ENCODE measurements at places on chromosomes 12 and 14.

GRCh38 chr14:71141701-71142374 is 234.6 kb downstream of the PCNX1 start:
- no peak for DNase-seq

- DNase-seq = no peak
Measured at GRCh38 chr14:104930526-104931303, 6.0 kb downstream of the PLD4 start.

DNA sequence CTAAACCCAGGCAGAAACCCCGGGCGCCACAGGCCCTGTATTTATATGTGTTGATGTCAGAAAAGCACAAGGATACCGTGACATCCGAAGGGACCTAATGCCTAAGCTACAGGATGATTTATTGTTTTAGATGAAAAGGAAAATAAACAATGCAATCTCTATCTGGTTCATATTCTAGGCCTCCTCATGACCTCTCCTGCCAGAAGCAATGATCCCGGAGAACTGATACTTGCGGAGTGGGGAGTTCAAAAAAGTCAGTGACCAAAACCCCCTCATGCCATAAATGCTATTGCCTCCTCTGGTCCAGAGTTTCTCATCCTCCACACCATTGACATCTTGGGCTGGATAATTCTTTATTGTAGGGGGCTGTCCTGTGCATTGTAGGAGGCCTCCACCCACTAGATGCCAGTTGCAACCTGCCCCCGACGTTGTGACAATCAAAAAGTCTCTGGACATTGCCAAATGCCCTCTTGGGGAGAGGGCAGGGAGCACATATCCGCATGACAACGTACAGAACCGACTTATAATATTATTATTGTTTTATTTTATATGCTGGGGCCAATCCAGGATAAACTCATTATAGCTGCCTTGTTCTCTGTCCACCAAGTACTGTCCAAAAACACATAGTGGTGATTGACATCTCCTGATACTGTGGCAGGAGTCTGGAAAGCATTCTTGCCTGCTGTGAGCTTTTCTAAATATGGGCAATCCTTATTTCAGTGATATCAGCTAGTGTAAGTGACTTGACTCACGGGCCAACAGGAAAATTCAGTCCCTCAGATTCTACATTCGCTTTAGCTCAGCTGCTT is 1.1 kb upstream of the CSRP2 start:
- no peak for DNase-seq

GRCh38 chr12:122474324-122474716 is 26.4 kb downstream of the ZCCHC8 start:
- no peak for DNase-seq

DNA sequence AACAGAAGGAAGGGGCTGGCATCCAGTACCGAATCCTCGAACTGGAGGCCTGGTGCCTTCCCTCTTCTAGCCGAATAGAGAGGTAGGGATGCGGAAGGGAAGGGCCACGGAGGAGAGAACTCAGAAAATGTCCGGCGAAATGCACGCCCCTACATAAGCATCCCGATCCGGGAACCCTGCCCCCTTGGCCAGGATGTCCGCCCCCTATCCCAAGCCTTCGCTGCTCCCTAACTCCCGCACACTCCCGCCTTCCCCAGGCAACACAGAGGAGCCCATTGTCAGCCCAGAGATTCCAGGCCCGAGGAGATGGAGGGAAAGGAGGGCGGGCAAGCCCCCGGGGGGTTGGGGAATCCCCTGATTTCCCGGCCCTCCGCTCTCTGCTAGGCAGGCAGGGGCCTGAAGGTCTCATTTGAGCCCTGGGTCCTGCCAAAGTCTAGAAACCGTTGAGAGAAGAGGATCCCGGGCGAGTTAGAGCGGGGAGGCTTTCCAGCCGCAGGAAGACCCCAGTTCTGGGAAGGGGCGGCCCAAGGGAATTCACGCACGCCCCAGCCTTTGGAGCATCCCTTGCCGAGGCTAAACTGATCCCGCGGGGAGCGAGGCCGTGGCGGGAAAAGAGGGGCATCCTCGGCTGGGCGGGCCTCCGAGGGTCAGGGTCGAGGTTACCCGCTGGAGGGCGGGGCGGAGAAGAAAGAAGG is 569 bp upstream of the ARHGEF40 start:
- no peak for DNase-seq

- no peak for DNase-seq
Measured at GRCh38 chr12:44245932-44246331, 410.1 kb downstream of the TMEM117 start.

DNA sequence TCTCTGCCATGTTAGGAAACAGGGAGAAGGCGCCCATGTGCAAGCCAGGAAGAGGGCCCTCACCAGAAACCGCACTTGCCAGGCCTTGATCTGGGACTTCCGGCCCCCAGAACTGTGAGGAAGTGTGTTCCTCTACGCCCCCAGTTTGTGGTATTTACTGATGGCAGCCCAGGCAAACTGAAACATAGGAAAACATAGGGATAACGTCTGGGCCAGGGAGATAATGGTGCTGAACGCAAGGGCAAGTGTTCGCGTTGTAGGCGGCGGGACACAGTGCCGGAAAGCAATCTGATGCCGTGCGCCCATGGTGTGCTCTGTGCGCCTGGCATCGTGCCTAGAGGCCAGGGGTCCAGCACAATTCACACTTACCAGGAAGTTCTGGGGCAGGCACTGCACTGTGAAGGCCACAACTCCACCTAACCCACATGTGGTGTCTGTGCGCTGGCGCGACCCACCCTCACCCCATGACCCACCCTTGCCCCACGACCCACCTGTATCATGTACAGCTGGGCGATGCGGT is 53.6 kb downstream of the ARL6IP4 start:
- no peak for DNase-seq

DNA sequence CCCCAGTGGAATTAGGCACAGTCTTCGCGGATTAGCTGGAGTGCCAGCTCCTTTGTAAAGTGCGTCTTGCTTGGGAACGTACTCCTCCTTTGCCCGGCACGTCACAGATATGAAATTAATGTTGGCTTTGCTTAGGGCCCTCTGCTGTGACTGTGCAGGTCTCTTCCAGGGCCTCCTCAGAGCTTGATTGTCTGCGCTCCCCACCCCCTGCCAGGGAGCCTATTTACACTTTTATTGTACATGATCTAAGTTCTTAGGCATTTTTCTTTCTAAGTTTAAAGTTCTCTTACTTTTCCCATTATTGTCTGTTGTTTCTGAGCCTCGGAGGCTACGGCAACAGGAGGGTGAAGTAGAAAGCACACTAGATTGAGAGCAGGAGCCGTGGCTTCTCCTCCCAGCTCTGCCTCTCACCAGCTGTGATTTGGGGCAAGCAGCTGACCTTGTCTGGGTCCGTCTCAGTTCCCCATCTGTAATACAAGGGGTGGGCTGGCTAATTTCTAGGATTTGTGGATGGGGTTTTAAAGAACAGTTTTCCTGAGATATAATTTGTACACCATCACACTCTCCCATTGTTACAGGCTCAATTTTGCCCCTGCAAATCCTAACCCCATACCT is 81.8 kb downstream of the TSPAN9 start:
- DNase-seq = no peak

GRCh38 chr12:32252199-32253073 is 145.8 kb downstream of the BICD1 start:
- no peak for DNase-seq

DNA sequence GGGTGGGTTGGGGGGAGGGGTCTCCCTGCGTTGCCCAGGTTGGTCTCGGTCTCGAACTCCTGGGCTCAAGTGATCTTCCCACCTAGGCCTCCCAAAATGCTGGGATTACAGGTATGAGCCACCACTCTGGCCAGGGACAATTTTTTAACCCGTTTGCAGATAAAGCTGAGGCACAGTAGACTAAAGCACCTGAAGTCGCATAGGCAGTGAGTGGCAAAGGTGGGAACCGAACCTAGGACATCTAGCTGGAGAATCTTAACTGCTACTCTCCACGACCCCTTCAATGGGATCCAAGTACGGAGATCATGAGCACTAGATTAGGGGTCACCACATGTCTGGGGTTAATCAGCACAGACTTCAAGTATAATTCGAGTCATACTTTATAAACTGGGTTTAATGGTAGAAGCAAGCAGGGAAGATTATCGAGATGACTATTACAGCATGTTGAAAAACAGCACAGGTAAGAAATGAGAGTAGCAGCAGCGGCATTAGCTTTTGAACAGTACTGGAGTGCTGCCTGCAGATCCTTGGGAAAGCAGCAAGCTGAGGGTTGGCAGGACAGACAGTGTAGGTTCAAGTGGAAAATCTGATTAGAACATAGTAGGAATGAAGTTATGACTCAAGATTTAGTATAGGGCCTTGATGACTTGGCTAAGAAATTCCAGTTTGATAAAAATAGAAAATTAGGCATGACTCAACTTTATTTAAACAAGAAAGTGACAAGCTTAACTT is 23.9 kb downstream of the NID2 start:
- no peak for DNase-seq

GRCh38 chr14:61403411-61403810 is 82.0 kb downstream of the PRKCH start:
- no peak for DNase-seq

DNA sequence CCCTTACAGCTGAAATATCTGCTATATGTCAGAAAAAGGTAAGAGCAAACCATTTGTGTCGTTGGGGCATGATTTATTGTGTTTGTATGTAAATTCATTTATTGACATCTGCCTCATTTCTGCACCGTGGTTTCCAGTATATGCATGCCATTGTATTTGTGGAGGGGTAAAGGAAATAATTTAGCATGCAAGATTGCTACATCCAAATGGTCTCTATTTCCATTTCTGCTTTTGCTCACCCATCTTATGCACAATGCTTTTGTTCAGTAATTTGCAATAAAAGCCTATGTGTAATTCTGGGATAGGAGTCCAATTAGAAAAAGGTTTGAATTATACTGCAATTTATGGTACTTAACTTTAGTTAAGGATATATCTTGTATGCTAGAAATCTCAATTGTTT is 101.8 kb downstream of the UNC79 start:
- DNase-seq = no peak
